ENCODE measurements at places on chromosomes 7 and 10.

DNA sequence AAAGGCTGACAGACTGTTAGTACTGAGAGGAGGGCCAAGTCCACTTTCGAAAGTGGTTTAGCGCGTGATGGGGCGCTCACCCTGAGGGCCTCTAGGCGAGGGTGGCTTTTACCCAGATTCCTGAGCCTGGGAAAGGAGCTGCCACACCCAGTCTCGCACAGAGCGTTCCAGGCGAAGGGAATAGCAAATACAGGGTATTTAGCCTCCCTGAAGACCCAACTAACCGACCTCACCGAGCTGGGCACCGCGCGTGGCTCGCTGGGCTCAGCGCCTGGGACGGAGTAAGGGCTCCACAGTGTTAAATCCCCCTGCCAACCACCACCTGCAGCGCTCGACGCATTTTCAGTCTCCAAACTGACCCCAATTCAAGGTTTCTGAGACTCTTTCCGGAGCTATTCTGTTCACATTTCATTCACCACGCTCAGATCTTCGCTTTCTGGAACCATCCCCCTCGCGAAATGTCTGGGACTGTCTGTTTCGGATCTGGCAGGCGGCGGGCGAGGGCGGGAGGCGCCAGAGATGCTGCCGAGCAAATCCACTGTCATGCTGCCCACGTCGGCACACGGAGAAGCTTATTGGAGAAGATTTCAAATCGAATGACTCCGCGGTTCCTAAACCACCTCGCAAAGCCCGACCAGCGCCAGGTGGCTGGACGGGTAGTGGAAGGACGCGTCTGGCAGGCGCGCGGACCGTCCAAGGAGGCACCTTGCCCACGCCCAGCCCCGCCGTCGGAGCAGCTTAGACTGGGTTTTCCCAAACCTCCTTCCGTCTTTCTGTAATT lies 1.4 kb upstream of the OSBPL3 start:
- DNase-seq, result peak; percentile 37

DNA sequence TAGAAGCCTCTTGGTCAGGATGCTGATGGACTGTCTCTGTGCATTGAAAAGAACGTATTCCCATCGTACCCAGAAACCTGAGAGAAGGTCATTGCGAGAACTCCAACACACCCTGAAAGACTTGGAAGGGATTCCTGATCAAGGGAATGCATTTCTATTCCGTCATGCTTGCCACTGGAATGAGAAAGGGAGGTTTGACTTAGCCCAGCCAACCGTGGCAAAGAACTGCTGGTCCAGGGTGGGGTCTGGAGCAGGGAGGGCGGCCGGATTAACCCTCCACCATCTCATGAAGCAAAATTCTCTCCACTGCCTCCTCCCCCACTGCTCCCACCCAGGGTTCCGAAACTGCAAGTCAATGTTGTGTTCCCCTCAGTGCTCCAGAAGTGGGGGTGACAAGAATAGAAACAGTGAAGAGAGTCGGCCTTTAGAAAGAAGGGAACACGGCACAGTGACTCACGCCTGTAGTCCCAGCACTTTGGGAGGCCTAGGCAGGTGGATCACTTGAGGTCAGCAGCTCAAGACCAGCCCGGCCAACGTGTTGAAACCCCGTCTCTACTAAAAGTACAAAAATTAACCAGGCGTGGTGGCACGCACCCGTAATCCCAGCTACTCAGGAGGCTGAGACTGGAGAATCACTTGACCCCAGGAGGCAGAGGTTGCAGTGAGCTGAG lies 137.5 kb upstream of the MGMT start:
- no peak for DNase-seq

DNA sequence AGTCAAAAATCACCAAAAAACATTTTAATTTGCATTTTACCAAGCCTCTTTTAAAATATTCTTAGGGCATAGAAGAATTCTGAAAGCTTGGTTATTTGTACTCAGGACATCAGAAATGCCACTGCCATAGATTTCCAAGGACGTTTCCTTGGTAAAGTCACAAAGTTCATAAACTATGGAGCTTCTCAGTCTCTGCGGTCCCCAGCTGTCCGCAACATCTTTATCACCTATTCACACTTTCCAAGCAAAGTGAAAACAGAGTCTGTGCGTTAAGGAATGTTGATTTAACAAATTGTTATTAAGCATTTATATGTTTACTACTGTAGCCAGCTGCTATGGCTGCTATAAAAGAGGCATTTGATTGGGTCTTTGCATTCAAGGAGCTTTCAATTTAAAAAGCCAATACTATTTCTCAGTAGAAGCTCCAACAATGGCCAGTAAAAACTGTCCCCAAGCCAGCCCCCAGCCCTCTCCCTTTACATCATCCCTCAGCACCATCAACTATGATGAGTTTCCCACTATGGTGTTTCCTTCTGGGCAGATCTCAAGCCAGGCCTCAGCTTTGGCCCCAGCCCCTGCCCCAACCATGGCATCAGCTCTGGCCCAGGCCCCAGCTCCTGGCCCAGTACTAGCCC lies 36.8 kb downstream of the CADPS2 start:
- DNase-seq, result no peak

GRCh38 chr7:47651355-47652317 lies 69.7 kb upstream of the TNS3 start:
- no peak for DNase-seq

DNA sequence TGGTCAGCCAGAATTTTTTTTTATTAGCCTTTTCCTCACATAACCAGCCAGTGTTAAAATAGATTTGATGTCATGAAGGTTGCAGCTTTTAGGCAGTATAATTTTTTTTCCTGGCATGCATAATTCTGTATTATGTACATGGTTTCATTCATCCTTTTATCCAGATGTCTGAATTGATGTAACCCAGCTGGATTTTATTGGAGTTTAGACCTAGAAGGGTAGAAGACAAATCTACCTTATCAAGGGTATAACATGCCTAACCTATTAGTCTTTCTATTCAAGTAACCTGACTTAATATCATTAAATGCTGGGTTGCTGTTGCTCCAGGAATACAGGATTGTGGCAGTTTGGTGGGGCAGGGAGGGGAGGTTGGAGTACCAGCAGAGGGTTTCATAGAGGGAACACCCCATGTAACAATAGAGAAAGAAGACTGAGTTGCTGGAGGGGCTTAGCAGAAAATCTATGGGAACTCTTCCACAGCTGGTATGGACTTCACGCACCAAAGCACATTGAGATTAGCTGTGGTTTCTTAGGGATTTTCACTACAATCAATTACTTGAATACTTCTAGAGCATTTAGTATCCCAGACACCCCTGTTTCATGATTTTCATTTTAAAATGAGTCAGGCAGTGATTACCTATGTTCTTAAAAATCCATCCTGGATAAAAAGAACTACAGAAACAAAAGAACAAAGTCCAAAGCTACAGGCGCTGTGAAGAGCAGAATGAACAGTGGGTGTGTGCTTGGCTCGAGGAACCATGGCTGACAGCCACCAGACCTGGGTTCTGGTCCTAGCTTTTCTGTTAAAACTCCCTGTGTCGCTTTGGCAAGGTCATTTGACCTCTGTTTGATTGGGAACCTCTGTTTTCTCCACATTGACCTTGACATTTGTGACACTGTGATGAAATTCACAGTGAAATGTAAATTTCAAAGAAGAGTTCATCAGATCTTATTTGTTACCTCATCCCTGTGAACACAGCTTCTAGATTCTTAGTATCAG lies 93.5 kb downstream of the CREM start:
- DNase-seq, result no peak

GRCh38 chr10:124592736-124593430 lies 131.3 kb downstream of the LHPP start:
- no peak for DNase-seq

GRCh38 chr10:62019685-62020359 lies 118.3 kb downstream of the ARID5B start:
- DNase-seq, result no peak
